ENCODE measurements at places on chromosomes 4 and X.
A peak's percentile ranks its signal among the peaks of the same experiment; 100 is the strongest.

GRCh38 chr4:114561590-114561989, 37.0 kb upstream of the UGT8 start:
- no peak for DNase-seq

- no peak for DNase-seq
These were observed 1290.1 kb downstream of the PCDH7 start for GRCh38 chr4:32010221-32010620.

DNA sequence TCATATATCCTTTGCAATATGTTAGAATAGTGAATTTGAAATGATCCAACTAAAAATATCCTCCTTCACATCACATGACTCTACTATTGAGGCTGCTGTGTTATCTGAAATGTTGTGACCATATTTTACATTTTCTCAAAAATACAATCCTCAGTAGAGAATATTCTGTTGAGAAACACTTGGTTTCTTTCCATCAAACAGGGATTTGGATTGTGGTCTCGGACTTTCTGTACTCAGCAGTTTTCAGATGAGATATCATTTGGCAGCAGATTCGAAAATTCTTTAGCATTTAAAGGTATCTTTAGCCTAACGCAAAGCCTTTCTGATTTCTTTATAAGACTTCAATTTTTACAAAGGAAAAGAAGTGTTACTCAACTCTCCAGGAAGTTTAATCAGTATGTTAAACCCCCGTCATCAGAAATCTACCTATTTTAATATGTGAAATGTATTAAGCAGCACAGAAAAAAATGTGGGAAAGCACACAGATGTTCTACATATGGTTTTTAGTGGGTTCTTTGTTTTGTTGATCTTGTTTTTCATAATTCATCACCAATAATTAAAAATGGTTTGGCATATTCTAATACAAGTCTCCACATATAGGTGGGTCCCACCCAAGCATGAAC, 55.4 kb upstream of the ANXA3 start:
- DNase-seq = no peak

DNA sequence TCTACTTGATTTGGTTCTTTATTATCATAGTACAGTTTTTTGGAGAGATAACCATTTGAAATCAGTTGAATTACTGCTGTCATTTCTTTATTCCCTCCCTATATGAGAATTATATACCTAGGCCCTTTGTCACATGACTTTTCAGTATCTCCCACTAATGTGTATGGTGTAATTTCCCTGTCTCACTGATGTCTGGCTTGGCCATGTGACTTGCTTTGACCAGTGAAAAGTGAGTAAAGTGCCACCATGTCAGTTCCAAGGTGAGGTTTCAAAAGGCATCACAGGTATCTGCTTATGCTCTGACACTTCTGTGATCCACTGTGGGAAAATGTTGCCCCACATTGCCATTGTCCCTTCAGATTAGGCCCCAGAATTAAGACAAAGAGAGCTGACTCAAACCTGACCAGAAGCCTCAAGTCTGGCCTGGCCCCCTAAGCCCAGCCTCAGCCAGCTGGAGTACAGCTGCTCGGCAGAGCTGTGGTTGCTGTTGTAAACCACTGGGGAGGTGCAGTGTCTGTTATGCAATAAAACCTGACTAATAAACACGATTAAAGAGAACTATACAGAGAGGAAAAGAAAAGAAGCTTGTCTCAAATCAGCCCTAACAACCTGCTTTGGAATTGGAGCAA, 27.5 kb downstream of the SETD7 start:
- DNase-seq = peak; percentile 73

GRCh38 chr4:153008578-153009199, 72.6 kb downstream of the FHDC1 start:
- DNase-seq = no peak

DNA sequence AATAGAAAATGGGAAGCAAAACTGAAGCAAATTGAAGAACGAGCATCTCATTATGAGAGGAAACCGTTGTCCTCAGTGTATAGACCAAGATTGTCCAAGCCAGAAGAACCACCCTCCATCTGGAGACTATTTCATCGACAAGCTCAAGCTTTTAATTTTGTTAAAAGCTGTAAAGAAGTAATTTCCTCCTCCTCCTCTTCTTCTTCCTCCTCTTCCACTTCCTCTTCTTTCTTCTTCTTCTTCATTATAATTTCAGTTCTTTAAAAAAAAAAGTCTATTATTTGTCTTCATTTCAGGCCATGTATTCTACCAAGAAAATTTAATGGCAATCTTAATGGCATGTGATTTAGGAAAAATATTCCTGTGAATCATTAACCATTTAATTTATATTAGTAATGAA, 7.6 kb downstream of the PRIMPOL start:
- DNase-seq = no peak

DNA sequence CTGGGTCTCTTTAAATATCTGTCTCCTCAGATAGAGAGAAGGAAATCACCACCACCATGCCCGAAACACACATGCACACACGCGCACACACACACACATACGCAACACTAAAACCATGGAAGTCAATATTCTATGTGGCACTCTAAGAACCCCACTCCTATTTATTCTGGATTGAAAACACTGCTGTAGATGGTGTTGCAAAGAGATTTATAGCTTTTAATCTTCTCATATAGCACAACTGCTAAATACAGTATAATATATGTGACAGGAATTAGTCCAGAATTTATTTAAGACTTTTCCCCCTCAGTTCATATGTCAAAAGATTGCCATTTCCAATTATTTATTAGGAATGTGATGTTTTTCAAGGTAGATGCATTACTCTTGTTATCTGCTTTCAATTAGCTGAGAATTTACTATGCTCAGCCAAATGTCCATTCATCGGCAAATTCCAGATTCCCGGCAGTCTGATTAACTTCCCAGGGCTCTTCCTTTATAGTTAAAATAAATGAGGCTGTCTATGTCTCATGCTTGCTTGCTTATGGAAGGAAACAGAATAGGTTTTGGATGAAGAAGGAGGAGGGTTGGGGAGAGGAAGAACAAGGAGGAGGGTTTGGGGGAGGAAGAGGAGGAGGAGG, 115.4 kb upstream of the NDP start:
- DNase-seq = no peak

DNA sequence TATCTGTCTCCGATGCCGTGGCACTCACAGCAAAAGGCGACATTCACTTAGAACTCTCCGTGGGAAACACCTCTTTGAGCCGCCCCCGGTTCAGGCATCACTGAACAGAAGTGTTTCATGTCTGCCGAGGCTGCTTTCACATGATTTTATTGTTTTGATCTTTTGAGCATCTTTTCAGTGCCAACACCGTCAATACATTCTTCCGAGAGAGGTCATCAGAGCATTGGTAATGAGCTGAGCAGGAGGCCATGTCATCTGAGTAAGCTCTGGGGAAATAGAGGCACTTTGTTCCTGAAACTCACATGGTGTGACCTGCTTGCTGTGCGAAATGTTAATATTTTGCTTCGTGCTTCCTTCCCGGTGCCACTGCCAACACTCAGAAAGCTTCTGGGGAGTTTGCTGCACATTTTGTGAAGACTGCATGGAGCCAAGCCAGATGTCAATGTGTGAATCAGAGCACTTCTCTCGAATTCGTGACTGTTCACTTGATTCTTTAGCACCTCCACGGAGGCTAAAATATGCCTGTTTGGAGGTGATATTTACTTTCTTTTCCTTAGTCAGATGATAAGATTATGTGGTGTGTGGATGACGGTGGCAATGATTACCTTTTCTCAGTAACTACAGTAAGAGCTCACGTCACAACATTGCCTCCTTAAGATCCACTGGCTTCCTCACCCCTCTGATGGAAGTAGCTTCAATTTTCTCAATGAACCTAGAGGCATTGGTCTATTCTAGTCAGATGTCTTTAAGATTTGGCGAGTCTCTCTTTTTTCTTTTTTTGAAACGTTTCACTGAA, 222.3 kb upstream of the HS3ST1 start:
- DNase-seq = no peak

GRCh38 chr4:165052627-165053026, 1.0 kb upstream of the TRIM75 start:
- no peak for DNase-seq

- DNase-seq = no peak
These were observed 72.6 kb downstream of the METTL14 start for GRCh38 chr4:118757761-118758251.

All from AML-193 (cell line).